Sigmoid colon (tissue), 7 donors: ENCODE measurements at places on chromosomes 6 and 20. TPM values are rescaled to one million over a fixed set of nuclear protein-coding genes. Genes with fewer than 3 reads are reported as not detected.

The SLC35B2 gene
- 28.8 TPM for total RNA-seq

The GSTA1 gene
- total RNA-seq: not detected

The JARID2 gene
- 7.8 TPM for total RNA-seq

The PABPC1L gene
- 3.6 TPM for total RNA-seq

The OXT gene
- total RNA-seq: not detected

The MATN4 gene
- total RNA-seq: not detected
